Fibroblast of the aortic adventitia (primary cell): ENCODE measurements at places on chromosomes 6 and 20. TPM values are rescaled to one million over a fixed set of nuclear protein-coding genes. Genes with fewer than 3 reads are reported as not detected.

GRCh38 chr6:98832284-98833056 lies 1.9 kb upstream of the POU3F2 start:
- peak; percentile 80 for DNase-seq

DNA sequence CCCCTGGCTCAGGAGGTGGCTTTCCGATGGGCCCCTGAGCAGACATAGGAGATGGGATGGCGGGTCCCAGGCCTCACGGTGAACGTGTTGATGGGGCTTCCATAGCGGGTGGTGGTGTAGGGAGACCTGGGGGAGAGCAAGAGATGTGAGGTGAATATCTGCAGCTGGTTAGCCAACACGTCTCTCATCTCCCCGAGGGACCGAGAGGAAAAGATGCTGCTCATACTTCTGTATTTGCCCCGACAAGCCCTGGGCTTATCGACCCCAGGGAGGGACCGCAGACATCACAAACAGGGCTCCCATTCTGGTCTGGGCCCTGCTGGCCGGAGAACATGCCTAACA lies 38.7 kb downstream of the C6orf132 start:
- no peak for DNase-seq

DNA sequence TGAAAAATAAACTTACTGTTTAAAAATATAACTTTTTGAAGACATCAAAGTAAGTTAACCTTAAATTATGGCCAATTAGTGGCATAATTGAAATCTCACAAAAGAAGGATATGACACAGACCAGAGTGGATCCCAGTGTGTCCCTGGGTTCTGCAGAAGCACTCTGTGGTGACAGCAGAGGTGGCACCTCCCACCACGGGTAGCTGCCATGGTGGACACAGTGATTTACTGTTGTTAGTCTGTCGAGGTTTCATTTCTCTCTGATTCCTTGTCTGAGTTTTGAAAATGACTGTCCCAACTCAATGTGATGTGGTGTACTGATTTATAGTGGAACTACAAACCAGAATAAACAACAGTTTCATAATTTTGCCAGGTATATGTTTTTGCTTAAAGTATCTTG lies 76.5 kb downstream of the TULP4 start:
- DNase-seq, result no peak

GRCh38 chr6:144294016-144294415 lies 8.9 kb downstream of the UTRN start:
- peak; percentile 95 for DNase-seq

DNA sequence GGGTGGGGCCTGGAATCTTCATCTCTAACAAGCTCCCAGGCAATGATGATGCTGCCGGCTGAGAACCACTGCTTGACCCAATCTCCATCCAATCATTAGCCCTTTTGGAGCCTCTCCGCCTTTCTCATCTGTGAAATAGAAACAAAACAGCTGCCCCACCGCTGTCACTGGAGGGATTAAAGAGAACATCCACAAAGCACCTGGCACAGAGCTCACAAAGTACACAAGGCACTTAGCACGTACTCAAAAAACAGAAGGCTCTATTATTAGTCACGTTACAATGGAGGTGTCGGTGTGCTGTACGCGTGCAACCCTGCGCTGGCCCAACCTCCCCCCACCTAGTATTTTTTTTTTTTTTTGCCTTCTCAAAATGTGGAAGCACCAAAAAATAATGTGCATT lies 213.5 kb upstream of the ARID1B start:
- DNase-seq, result no peak

- DNase-seq, result no peak
Measured at GRCh38 chr6:31305703-31306219, 33.9 kb upstream of the HLA-C start.

- DNase-seq, result no peak
Measured at GRCh38 chr6:75107913-75108312, 97.9 kb downstream of the COL12A1 start.

DNA sequence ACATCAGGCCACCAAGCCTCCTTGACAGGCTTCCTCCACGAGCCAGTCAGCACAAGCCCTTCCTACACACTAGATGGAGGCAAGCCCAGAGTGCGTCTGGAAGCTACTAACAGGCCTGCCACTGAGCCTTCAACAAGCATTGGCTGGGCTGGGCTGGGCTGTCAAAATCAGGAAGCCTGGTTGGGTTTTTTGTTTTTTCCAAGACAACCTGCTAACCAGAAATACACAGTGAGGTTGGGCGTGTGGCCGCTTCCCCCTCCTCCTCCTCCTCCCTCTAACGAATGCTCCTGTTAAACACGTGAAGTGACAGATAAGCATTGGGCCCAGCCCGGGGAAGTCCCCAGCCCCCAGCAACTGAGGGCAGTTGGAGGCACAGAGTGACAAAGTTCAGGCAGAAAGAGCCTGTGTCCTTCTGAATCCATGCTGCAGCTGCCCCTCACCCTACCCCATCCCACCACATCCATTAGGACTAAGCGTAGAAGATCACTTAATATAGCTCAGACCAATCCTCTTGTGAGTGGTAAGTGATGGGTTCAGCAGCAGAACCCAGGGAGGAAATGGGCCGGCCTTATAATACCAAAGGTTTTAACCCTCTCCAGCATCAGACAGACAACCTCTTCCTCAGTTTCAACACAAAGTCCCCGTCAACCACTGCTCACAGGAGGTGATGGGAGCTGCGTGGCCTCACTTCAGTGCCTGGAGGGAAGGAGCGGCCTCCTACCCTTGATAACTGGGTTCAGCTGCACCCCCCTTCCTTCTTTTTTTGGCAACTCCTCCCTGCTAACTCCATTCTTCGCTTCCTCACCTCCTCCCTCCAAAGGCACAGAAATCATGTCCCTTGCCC lies 1.1 kb downstream of the NFATC2 start:
- DNase-seq, result peak; percentile 64

DNA sequence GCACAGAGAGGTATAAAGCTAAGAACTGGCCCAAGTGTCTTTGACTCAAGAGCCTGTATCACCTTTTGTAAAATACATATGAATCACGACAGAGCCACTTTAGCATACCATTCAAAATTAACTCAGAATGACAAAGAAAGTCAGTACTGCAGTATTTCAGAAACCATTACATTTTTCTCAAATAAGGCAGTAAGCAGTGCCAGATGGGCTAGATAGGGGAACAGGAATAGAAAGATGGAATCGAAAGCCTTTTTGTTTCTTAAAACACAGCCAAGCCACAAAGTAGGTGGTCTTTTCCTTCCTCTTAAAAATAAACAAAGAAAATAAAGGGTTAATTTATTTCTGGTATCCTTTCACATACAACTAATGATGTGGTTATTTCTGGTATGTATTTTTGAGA lies 10.3 kb downstream of the CLDN20 start:
- DNase-seq, result peak; percentile 34

DNA sequence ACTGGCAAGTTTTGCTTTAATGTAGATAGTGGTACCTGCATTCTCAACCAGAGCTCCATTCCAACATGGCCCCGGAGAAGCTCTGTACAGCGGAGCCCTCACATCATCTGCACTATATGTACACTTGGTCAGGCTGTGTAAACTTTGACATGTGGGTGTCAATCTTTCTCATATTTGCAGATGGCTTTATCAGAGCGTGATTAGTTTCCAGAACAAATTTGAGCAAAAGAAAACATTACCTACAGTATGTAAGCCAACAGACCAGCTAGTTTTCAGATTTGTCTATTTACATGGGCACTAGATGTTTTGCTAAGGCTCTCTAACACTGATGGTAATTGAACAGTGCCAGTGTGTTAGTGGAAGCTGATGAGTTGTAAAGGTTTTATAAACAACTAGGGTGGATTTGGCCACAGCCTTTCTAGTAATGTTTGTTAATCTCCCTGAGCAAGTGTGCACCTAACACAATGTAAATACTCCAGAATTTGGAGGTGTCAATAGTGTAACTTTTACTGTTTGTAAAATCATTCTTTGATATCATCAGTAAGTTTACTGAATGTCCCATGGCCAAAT lies 131.8 kb downstream of the FOXA2 start:
- no peak for DNase-seq

DNA sequence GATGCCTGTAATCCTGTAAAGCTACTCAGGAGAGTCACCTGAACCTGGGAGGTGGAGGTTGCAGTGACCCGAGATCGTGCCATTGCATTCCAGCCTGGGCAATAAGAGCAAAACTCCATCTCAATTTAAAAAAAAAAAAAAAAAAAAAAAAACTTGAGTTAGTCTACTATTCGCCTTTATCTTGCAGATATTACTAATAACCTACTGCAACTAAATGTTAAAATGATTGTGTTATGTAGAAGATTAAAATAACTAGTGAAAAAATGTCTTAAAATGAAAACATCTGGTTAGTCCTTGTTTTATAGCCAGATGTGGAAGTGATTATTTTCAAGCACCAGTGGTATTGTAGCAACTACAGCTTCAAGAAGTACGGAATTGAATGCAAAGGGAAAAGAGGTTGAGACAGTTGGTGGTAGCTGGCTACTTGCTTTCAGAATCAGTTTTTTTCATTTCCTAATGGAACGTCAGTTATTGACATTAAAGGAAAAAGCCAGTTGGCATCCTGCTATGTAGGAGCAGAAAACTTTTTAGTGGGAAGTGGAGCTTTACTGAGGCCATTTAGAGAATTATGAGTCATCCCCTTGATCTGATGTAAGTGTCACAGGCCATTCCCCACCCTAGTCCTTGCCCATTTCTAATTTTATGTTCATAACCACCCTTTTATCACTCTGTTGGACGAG lies 43.8 kb upstream of the DYNLRB1 start:
- peak; percentile 74 for DNase-seq

DNA sequence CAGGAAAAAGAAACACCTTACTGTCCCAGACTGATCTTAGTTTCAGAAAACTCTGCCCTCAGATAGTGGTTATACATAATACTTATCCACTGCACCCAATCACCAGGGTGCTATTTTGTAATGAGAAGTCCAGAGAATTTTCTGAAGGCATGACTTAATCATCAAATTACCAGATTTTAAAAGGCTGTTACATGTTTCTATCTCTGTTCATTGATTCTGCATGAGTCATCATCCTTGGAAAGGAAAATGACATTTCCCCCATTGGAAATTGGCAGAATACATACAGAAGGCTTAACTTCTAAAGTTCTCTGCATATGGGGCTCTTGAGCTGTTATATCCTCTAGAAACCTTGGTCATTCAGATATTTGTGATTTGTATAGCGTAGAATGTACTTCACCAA lies 587.9 kb upstream of the FLRT3 start:
- peak; percentile 16 for DNase-seq

GRCh38 chr6:142927271-142927580 lies 17.8 kb downstream of the HIVEP2 start:
- no peak for DNase-seq

GRCh38 chr6:90294614-90294988 lies 2.0 kb downstream of the BACH2 start:
- no peak for DNase-seq

DNA sequence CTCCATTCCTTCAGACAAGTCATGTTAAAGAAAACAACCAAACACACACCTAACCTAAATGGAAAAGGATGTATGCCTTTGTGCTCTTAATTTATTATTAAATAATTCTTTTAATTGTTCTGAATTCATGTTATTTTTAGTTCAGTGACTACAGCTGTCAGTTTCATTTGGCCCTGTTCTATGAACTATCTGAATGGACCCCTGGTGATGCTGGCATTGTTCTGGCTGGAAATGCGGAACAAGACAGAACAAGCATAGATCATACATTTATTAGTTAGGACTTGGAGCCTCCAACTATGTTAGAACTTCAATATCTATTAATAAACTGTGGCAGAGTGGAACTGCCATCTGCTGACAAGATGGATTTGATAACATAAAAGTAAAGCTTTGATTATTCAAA lies 5.7 kb downstream of the MAP3K7 start:
- DNase-seq, result no peak

DNA sequence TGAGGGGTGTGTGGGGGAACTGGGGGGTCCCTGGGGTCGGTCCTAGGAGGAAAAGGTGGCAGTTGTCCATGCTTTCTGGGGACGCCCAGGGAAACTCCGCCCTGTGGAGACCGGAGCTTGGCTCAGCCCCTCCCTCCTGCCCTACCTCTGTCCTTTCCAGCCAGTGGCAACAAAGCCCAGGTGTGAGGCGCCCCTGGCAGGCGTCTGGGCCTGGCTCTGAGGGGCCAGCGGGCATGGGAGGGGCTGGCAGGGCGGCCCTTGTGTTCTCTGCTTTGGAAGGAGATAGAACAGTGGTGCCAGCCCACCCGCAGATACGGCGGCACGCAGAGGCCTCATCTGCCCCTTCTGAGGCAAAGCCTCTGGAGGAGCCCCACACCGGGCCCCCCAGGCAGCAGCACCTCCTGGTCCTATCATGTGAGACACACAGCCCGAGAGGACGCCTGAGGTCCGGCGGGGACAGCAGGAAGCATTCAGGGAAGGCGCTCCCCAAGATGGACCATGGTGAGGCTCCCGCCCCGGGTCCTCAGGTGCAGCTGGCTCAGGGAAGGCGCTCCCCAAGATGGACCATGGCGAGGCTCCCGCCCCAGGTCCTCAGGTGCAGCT lies 47.9 kb downstream of the YTHDF1 start:
- no peak for DNase-seq

- DNase-seq, result no peak
Measured at GRCh38 chr6:165732696-165733488, 69.9 kb upstream of the PDE10A start.

- no peak for DNase-seq
Measured at GRCh38 chr6:16157909-16158308, 29.0 kb downstream of the MYLIP start.

DNA sequence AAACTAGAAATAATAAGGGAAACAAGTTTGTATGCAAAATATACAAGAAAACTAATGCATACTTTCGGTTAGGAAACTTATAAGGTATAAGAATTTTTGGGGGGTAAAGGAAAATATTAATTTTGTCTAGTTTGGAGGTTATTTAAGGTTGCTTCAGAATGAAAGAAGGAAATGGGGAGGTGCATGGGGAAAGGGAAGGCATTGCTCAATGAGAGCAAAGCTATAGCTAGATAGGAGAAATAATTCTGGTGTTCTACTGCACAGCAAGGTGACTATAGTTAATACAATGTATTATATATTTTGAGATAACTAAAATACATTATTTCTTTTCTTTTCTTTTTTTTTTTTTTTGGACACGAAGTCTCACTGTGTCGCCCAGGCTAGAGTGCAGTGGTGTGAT lies 5.4 kb upstream of the MYMX start:
- DNase-seq, result no peak

Gene CRISP3
- not detected in 2 replicates for total RNA-seq

Gene ARMC12
- total RNA-seq, result 0.45 TPM in 1 of 2 replicates, not detected in the other

Gene MCUR1
- 7.8 and 12.9 TPM in 2 replicates for total RNA-seq

Gene LRRN4
- total RNA-seq, result 0.09 TPM in 1 of 2 replicates, not detected in the other

Gene GFRA4
- not detected in 2 replicates for total RNA-seq

Gene C4B
- 4.1 and 19.4 TPM in 2 replicates for total RNA-seq

Gene MYLIP
- 12.2 and 36.1 TPM in 2 replicates for total RNA-seq

Gene MLIP
- total RNA-seq, result not detected in 2 replicates

Gene VSTM2L
- total RNA-seq, result 0.57 and 1.4 TPM in 2 replicates

Gene EIF2S2
- 148 and 223 TPM in 2 replicates for total RNA-seq

Gene GNAS
- total RNA-seq, result 417 and 474 TPM in 2 replicates
